Right lobe of liver (tissue), 6 donors: ENCODE measurements at places on chromosomes 2 and 18. TPM values are rescaled to one million over a fixed set of nuclear protein-coding genes. Genes with fewer than 3 reads are reported as not detected.

- no peak overlapping the region for H3K27ac ChIP-seq
- H3K36me3 ChIP-seq: no peaks in the 10 kb centered on the region
- no peak overlapping the region for H3K4me3 ChIP-seq
These were observed 357.6 kb downstream of the MTX2 start for GRCh38 chr2:176626796-176627195.

GRCh38 chr18:1906421-1906820 lies 664.9 kb downstream of the METTL4 start:
- no peak for DNase-seq
- no peak overlapping the region for H3K4me3 ChIP-seq
- H3K27ac ChIP-seq: no peak overlapping the region
- H3K27me3 ChIP-seq: no peaks in the 10 kb centered on the region
- no peaks in the 10 kb centered on the region for H3K4me1 ChIP-seq

GRCh38 chr18:79819968-79820351 lies 22.2 kb downstream of the KCNG2 start:
- H3K4me3 ChIP-seq: no peak overlapping the region
- H3K36me3 ChIP-seq: no peaks in the 10 kb centered on the region
- no peaks in the 10 kb centered on the region for H3K27me3 ChIP-seq
- H3K27ac ChIP-seq: no peak overlapping the region

Gene FER1L5
- total RNA-seq: not detected

DNA sequence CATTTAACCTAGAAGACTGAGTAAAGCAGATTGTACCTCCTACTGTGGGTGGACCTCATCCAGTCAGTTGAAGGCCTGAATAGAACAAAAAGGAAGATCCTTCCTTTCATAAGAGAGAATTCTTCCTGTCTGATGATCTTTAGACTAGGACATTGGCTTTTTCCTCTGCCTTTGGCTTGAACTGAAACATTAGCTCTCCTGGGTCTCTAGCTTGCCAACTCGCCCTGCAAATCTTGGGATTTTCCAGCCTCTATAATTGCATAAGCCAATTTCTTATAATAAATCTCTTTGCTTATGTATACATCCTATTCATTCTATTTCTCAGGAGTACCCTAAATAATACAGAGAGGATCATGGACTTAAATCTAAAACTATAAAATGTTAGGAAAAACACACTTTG lies 6.2 kb upstream of the KDSR start:
- H3K4me3 ChIP-seq: no peak overlapping the region
- H3K4me1 ChIP-seq: no peaks in the 10 kb centered on the region
- no peak overlapping the region for H3K27ac ChIP-seq
- no peak for DNase-seq

Gene SF3B1
- total RNA-seq: 109 TPM

Gene UNC80
- not detected for total RNA-seq

Gene NXPH2
- not detected for total RNA-seq

GRCh38 chr18:60197671-60198462 lies 174.7 kb downstream of the MC4R start:
- DNase-seq: no peak
- H3K36me3 ChIP-seq: no peaks in the 10 kb centered on the region
- no peaks in the 10 kb centered on the region for H3K4me1 ChIP-seq

GRCh38 chr18:29488617-29489016 lies 1311.7 kb upstream of the CDH2 start:
- H3K4me3 ChIP-seq: no peak overlapping the region
- no peak overlapping the region for H3K27ac ChIP-seq
- H3K36me3 ChIP-seq: no peaks in the 10 kb centered on the region
- H3K4me1 ChIP-seq: no peaks in the 10 kb centered on the region

DNA sequence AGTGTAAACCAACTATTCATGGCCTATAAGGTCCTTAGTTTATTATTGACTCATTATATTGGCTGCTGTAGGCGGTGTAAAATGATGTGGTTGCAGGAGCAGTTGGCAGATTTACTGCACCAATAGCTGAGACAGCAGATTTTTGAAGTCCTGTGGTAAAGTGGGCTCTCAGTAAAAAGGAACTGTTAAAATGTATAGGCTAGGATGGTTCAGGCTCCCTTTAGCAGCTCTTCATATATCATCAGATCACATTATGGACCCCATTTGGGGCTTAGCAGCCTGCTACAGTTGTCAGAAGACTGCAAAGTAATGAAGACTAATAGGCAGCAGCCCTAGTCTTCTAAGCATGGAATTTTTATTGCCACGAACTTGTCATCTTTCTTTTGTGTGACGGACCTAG lies 27.8 kb downstream of the MTX2 start:
- no peaks in the 10 kb centered on the region for H3K36me3 ChIP-seq
- H3K27me3 ChIP-seq: no peaks in the 10 kb centered on the region
- no peak overlapping the region for H3K4me3 ChIP-seq
- no peak for DNase-seq
- no peaks in the 10 kb centered on the region for H3K4me1 ChIP-seq
- no peak overlapping the region for H3K27ac ChIP-seq

Gene TTR
- 4,498 TPM for total RNA-seq
